BJ (cell line): ENCODE measurements at places on chromosomes 6 and 20. TPM values are rescaled to one million over a fixed set of nuclear protein-coding genes. Genes with fewer than 3 reads are reported as not detected.

Gene LHFPL5
- polyA plus RNA-seq = not detected in 2 replicates

Gene FOXQ1
- 0.23 and 0.31 TPM in 2 replicates for polyA plus RNA-seq

Gene SCAND1
- polyA plus RNA-seq = 10.8 and 15.8 TPM in 2 replicates

Gene ZC3H12D
- 0.02 and 0.04 TPM in 2 replicates for polyA plus RNA-seq

Gene NOTCH4
- polyA plus RNA-seq = 0.40 and 0.42 TPM in 2 replicates

Gene TMEM74B
- 0.04 TPM in 1 of 2 replicates, not detected in the other for polyA plus RNA-seq

Gene RAMACL
- 0.26 and 0.32 TPM in 2 replicates for polyA plus RNA-seq

Gene METTL24
- 0.13 and 0.31 TPM in 2 replicates for polyA plus RNA-seq

Gene THBD
- 0.04 TPM in 2 replicates for polyA plus RNA-seq

Gene GJA10
- polyA plus RNA-seq = not detected in 2 replicates

Gene ZSWIM1
- polyA plus RNA-seq = 4.9 and 6.0 TPM in 2 replicates
